ENCODE measurements at places on chromosomes 5 and 9.

DNA sequence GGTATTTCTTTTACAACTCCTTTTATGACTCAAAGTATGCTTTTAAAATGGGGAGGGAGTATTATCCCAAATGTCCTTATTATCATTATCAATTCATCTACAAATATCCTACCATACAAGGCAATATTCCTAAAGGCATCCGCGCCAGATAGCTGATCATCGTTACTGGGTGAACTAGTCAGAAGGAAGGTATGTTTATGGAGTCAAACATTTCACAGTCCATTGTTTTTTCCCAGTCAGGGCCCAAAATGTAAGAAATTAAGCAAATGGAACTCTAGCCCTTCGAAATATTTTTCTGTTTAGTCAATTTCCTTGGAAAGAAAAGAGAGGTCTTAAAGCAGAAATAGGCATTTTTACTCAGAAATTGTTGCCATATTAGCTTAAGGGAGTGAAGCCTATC, 188.5 kb upstream of the CCNG1 start:
- no peak for DNase-seq

GRCh38 chr9:2740616-2741015, 23.3 kb downstream of the KCNV2 start:
- DNase-seq, result no peak

GRCh38 chr9:80937645-80938044, 751.7 kb downstream of the TLE1 start:
- DNase-seq, result no peak

GRCh38 chr5:78060421-78060820, 234.1 kb downstream of the AP3B1 start:
- no peak for DNase-seq

DNA sequence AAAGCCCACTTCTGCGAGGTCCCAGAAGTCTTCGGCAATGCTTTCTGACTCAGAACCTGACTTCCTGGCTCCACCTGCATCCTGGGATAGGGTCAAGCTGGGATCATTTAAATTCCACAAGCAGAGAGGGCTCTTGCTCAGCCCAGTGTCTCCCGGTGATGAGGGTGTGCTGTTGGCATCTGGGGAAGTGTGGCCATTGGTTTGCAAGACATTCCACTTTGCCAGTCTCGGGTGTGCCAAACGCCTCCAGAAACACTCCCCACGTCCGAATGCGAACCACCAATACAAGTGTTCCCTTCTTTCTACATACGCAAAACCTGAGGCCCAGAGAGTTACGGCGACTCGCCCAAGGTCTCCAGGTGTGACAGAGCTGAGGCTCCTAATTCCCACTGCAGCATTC, 43.1 kb upstream of the FCN2 start:
- DNase-seq, result no peak

GRCh38 chr9:70259512-70259802, 679 bp downstream of the SMC5 start:
- DNase-seq, result no peak

DNA sequence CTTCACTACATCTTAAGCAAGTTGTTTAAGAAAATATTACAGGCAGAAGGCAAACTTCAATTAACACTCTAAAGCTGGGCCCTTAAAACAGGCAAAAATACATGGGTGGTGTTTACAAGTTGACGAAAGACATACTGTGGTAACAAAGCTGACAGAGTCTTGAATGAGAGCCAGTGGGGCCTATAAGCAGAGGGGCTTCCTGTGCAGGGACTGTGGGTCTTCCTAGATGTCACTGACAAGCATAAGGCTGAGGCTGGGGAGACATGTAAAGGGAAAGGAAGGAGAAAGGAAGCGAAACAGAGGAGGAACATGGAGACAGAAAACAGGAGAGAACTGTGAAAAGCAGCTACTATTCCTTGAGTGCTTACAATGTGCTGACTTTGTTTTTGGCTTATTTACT, 308.0 kb upstream of the RPS23 start:
- DNase-seq, result no peak

GRCh38 chr9:116149844-116150243, 3.7 kb upstream of the PAPPA start:
- DNase-seq, result no peak

GRCh38 chr9:23492126-23493002, 333.7 kb downstream of the ELAVL2 start:
- no peak for DNase-seq
